ENCODE measurements at places on chromosomes 16 and 17. TPM values are rescaled to one million over a fixed set of nuclear protein-coding genes. Genes with fewer than 3 reads are reported as not detected.

The ERN2 gene
- not detected for polyA plus RNA-seq

The ADAP2 gene
- 17.6 TPM for polyA plus RNA-seq

The ZNF205 gene
- polyA plus RNA-seq: 22.1 TPM

The ZBTB4 gene
- polyA plus RNA-seq: 53.8 TPM

The MYH8 gene
- not detected for polyA plus RNA-seq

Data from ovary (tissue), 10 donors.